ENCODE measurements at places on chromosomes 6 and 20.

DNA sequence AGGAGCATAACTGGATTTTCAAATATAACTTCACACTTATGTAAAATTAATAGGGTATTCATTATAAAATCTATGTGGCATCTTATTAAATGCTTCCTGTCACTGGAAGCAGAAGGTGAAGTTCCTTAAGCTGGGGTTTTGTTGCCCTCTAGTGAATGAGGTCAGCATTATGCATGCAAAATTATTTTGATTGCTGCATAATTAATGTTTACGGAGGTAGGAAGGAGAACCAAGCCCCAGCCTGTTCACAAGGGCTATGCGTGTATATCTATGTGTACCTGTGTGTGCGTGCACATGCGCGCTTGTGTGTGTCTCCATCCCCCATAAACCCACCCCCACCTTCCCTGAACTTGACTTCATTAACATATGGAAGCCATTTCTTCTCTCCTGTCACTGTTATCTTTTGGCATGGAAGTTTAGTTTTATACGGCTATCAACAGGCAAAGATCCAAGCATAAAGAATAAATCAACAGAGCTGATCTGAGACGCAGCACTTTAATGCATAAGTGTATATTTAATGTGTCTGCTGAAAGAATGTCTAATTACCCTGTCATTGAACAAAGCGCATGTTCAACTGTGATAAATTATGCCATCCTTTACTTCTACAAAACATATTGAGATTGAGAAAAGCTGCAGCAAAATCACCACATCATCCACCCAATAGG is 90.2 kb upstream of the CDH4 start:
- DNase-seq: no peak

DNA sequence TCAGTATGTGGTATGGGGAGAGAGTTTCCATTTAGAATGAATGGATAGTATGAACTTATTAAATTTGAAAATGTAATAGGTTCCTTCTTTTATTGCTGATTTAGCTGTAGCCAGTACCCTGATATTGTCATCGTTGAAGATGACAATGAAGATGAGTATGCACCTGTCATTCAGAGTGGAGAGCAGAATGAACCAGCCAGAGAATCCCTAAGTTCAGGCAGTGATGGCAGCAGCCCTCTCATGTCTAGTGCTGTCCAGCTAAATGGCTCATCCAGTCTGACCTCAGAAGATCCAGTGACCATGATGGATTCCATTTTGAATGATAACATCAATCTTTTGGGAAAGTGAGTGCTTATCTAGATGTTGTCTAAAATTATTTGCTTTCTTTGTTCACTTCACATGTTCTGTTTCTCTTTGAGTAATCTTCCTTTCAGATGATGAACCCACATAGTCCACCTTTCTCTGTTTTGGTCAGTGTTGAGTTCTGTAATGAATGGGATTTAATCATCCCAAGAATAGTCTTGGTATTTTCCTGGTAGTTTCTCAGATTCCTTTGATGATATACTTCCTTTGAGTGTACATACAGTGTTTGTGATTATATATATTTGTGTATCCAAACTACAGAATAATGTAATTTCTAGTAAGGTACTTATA is 23.3 kb downstream of the HSF2 start:
- DNase-seq: no peak

DNA sequence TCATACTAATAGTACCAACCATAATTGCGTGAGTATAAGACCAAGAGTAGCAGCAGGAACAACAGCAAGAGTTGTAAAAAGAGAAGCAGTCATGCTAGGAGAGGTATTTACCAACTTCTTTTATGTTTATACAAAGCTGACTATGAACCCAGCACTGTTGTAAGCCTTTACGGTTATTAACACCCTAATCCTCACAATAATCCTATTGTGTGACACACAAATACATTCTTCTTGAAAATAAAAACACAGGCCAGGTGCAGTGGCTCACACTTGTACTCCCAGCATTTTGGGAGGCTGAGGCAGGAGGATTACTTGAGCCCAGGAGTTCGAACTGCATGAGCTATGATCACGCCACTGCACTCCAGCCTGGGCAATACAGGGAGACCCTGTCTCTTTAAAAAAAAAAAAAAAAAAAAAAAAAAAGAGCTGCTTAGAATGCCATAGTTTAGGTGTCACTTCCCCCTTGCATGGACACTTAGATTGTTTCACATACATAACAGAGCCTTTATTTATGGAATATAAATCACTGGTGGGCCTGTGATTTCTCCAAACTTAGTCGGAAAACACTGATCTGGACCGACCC is 20.2 kb downstream of the HCK start:
- no peak for DNase-seq

- no peak for DNase-seq
Measured at GRCh38 chr6:10730254-10730653, 7.4 kb downstream of the TMEM14C start.

- no peak for DNase-seq
Measured at GRCh38 chr6:160386869-160387530, 38.8 kb downstream of the SLC22A3 start.

DNA sequence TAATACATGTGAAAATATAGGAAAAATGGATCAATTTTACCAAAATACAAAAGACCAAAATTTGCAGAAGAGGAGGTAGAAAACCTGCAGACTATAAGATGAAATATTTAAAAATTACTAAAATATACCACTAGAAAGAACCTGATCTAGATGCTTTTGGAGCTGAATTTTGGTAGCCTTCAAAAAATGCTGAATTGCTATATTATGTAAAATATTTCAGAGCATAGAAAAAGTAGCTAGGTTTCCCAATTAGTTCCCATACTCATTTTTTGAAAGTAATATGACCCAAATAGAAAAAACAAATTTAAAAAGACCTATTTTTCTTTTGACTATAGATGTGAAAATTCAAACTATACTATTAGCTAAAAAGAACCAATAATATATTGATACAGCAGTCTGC is 3.6 kb upstream of the EPPIN start:
- DNase-seq: no peak

GRCh38 chr6:165858586-165858985 is 195.5 kb upstream of the PDE10A start:
- DNase-seq: no peak

GRCh38 chr6:46456297-46456696 is 35.0 kb downstream of the RCAN2 start:
- no peak for DNase-seq

DNA sequence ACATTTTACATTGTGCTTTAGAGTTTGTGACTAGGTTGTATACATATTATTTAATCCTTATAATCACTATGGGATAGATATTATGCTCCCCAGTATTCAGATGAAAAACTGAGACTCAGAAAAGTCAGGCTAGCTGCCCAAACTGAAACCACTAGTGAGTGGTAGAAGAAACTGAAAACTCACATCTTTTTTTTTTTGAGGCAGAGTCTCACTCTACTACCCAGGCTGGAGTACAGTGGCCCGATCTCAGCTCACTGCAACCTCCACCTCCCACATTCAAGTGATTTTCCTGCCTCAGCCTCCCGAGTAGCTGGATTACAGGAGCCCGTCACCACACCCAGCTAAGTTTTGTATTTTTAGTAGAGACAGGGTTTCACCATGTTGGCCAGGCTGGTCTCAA is 22.2 kb downstream of the RNF24 start:
- DNase-seq: no peak

DNA sequence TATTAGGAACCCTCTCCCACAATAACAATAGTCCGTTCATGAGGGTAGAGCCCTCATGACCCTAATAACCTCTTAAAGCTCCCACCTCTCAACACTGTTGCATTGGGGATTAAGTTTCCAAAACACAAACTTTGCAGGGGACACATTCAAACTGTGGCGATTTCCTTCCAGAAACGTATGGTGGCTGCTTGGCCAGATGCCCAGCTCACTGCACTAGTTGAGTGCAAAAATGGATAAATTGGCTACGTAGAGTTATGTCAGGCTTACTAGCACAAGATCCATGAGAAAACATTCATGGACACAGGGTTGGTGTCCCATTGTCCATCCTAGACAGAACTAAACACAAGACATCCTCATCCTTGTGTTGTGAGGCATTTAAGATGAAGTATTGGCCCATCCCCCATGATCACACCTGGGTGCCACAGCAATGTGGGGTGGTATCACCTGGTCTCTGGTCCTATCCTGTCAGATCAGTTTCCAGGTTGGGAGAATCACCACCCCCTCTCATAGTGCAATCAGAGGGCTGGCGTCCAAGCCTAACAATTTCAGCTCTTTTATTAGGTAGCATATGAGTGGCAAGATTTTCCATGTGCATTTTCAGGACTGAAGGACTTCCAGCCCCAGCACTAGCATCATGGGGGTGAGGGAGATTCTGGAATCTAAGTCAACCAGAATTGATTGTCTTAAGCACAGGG is 63.4 kb upstream of the ELOVL5 start:
- no peak for DNase-seq

DNA sequence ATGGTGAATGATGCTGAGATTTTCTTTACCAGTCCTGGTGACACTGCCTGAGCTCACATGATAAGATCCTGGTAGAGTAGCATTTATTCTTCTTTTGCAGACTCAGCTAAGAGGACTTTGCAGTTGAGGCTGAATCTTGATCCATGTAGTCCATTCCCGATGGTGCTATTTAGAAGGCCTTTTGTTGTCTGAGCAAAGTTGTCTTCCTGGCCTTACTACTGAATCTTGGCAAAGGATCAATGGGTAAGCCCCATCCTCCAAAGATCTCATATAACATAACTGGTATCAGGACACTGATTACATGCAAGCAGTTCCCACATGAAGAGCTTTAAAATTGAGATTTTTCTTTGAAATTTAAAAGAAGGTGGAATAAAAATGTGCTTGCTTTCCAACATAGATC is 291.6 kb downstream of the SOX4 start:
- DNase-seq: no peak

DNA sequence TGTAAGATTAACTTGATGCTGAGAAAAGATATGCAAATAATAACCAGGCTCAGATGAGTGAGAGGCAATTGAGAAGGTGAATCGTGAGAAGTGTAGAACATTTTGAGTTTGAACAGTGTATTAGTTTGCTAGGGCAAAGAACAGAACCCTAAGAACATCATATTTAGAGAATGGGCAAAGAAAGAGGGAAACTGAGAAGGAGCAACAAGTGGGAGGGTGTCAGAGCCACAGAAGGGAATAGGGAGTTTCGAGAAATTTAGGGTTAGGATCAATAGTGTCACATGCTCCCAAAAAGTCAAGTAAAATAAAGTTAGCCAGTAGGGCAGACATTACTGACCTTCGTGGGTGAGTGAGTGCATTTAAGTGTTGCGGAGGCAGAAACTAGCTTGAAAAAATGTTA is 5.5 kb upstream of the FAXC start:
- no peak for DNase-seq

DNA sequence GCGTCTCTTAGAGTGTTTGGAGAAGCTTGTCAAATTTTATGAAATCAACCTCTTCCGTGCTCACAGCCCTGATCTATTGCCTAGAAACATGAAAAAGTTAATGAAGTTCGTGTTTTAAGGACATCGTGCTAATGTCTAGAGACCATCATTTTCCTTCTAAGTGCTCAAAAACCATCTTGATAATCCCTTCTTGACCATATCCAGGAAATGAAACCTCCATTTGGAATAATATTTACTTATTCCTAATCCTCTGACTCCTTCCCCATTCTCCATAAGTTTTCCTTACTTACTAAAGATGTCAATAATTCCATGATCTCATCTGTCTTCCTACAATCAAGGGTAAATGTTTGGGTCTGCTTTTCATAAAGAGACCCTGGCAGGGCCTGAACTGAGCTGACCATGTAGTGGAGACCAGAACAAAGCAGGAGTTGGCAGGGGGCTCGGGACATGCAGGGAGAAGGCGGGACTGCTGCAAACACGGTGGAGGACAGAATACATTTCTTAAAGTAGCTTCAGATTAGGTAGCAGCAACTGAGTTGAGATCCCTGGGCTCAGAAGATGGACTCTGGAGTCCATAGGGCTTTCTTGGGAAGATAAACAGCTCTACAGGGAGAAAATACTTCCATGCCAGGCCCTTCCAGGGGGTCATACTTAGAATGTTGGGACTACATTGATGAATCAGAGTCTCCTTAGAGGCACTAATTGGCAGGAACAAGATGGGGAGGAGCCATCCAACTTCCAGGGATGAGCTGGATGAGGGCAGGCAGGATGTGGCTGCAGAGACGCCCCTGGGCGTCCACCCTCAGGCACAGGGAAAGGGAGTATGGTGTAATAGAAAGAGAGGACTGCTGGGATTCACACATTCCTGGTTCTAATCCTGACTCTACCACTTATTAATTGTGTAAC is 100.7 kb downstream of the RIN2 start:
- no peak for DNase-seq

- no peak for DNase-seq
Measured at GRCh38 chr6:45675634-45676033, 297.9 kb upstream of the SUPT3H start.

- no peak for DNase-seq
Measured at GRCh38 chr6:32192608-32193039, at the start of gene GPSM3. Gene GPSM3, minus strand, starts transcription at chr6:32192643. Its CDS starts 130 bp downstream, at chr6:32192513.

GRCh38 chr6:26022132-26022472 is 59.5 kb downstream of the TRIM38 start:
- DNase-seq: peak; percentile 1

GRCh38 chr6:145643760-145644159 is 91.6 kb downstream of the EPM2A start:
- no peak for DNase-seq

- no peak for DNase-seq
Measured at GRCh38 chr6:130870179-130870880, 43.1 kb downstream of the SMLR1 start.

DNA sequence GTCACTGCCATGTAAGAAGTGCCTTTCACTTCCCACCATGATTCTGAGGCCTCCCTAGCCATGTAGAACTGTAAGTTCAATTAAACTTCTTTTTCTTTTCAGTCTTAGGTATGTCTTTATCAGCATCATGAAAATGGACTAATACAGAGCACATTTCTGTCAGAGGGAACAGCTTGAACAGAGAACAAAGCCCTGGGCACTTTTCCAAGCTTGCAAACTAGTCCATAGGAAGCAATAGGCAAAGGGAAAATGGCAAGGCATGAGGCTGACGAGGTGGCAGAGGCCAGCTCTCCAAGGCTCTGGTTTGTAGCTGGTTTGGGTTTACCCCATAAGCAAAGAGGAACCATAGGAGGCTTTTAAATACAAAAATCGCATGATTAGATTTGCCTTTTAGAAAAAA is 185.1 kb upstream of the HDDC2 start:
- DNase-seq: peak; percentile 0

- DNase-seq: no peak
Measured at GRCh38 chr6:6604566-6604965, 16.0 kb downstream of the LY86 start.

DNA sequence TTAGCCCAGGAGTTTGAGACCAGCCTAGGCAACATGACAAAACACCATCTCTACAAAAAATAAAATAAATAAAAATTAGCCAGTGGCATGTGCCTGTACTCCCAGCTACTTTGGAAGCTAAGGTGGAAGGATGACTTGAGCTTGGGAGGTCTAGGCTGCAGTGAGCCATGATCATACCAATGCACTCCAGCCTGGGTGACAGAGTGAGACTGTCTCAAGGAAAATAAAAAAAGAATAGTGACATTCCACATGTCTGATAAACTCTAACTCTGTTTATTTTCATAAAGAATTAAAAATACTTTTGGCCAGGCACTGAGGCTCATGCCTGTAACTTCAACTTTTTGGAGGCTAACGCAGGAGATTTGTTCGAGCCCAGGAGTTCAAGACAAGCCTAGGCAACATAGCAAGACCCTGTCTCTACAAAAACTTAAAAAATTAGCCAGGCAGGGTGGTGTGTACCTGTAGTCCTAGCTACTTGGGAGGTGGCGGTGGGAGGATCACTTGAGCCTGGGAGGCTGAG is 115.1 kb downstream of the GJA1 start:
- DNase-seq: no peak

Data from NCI-H1694 (cell line).